ENCODE measurements at places on chromosomes 2 and 18. TPM values are rescaled to one million over a fixed set of nuclear protein-coding genes. Genes with fewer than 3 reads are reported as not detected.

- no peaks in the 10 kb centered on the region for H3K4me1 ChIP-seq
- DNase-seq = no peak
- no peak overlapping the region for H3K4me3 ChIP-seq
- no peaks in the 10 kb centered on the region for H3K27me3 ChIP-seq
- no peak overlapping the region for H3K27ac ChIP-seq
Observed at GRCh38 chr2:68320118-68320641, 431 bp upstream of the CNRIP1 start.

DNA sequence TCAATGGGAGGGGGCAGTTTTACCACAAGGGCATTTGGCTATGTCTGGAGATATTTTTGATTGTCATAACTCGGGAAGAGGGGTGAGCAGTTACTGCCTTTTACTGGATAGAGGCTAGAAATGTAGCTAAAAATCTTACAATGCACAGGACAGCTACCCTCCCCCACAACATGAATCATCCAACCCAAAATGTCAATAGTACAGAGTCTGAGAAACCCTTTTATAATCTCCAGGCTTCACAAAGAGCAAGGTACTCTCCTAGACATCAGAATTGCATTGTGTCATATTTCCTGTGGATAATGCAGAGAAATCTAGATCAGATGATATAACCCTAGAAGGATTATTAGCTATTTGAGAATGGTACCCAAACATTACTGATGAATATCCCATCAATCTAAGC, 277.1 kb upstream of the NRP2 start:
- no peak for DNase-seq
- peaks cover 5% of the 10 kb centered on the region for H3K27me3 ChIP-seq
- no peak overlapping the region for H3K4me3 ChIP-seq
- no peak overlapping the region for H3K27ac ChIP-seq
- H3K36me3 ChIP-seq = no peaks in the 10 kb centered on the region

DNA sequence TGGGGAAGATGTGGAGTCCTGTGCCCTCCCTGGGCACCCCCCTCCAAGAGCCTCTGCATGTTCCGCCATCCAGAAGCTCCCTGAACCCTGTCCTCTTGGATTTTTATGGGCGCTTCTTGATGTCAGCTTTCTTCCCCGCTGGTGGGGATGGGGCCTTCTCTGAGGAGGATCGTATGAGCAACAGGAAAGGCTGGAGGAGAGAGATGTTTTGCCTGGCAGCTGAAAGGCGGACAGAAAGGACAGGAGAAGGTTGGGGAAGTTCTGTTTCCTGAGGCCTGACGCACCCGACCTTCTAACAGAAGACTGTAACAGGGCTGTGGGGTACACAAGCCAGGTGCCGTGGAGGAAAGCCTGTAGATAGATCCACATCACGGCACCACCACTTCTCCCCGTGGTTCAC, 238.8 kb downstream of the LDLRAD4 start:
- no peaks in the 10 kb centered on the region for H3K36me3 ChIP-seq
- no peak overlapping the region for H3K27ac ChIP-seq
- no peak overlapping the region for H3K4me3 ChIP-seq
- DNase-seq = no peak
- no peaks in the 10 kb centered on the region for H3K4me1 ChIP-seq
- no peaks in the 10 kb centered on the region for H3K27me3 ChIP-seq

GRCh38 chr2:197191177-197191939, 119.2 kb downstream of the ANKRD44 start:
- H3K36me3 ChIP-seq = no peaks in the 10 kb centered on the region
- no peak overlapping the region for H3K4me3 ChIP-seq
- no peaks in the 10 kb centered on the region for H3K4me1 ChIP-seq
- peak; percentile 31 for DNase-seq
- H3K27me3 ChIP-seq = no peaks in the 10 kb centered on the region

GRCh38 chr2:127465258-127465657, 47.0 kb downstream of the PROC start:
- no peaks in the 10 kb centered on the region for H3K4me1 ChIP-seq
- no peaks in the 10 kb centered on the region for H3K27me3 ChIP-seq
- no peak overlapping the region for H3K27ac ChIP-seq
- DNase-seq = no peak
- no peak overlapping the region for H3K4me3 ChIP-seq

- DNase-seq = no peak
- no peak overlapping the region for H3K27ac ChIP-seq
- no peak overlapping the region for H3K4me3 ChIP-seq
- H3K4me1 ChIP-seq = no peaks in the 10 kb centered on the region
- no peaks in the 10 kb centered on the region for H3K36me3 ChIP-seq
Observed at GRCh38 chr2:118983133-118983532, 41.1 kb downstream of the MARCO start.

- H3K4me1 ChIP-seq = no peaks in the 10 kb centered on the region
- H3K4me3 ChIP-seq = no peak overlapping the region
- DNase-seq = no peak
- H3K27ac ChIP-seq = no peak overlapping the region
- no peaks in the 10 kb centered on the region for H3K36me3 ChIP-seq
- no peaks in the 10 kb centered on the region for H3K27me3 ChIP-seq
Observed at GRCh38 chr2:74291886-74292621, 51.2 kb downstream of the SLC4A5 start.

GRCh38 chr2:171081649-171082111, 79.0 kb downstream of the TLK1 start:
- H3K27me3 ChIP-seq = no peaks in the 10 kb centered on the region
- H3K27ac ChIP-seq = no peak overlapping the region
- no peaks in the 10 kb centered on the region for H3K4me1 ChIP-seq

GRCh38 chr2:197877038-197877437, 72.6 kb downstream of the PLCL1 start:
- H3K4me1 ChIP-seq = no peaks in the 10 kb centered on the region
- 0 out of 2 replicates have a peak, but pooled peaks cover 8% of the 10 kb centered on the region for H3K27me3 ChIP-seq
- DNase-seq = no peak
- no peaks in the 10 kb centered on the region for H3K36me3 ChIP-seq

GRCh38 chr2:235613649-235614048, 119.8 kb downstream of the AGAP1 start:
- DNase-seq = no peak
- H3K4me1 ChIP-seq = no peaks in the 10 kb centered on the region
- H3K36me3 ChIP-seq = no peaks in the 10 kb centered on the region
- no peaks in the 10 kb centered on the region for H3K27me3 ChIP-seq

DNA sequence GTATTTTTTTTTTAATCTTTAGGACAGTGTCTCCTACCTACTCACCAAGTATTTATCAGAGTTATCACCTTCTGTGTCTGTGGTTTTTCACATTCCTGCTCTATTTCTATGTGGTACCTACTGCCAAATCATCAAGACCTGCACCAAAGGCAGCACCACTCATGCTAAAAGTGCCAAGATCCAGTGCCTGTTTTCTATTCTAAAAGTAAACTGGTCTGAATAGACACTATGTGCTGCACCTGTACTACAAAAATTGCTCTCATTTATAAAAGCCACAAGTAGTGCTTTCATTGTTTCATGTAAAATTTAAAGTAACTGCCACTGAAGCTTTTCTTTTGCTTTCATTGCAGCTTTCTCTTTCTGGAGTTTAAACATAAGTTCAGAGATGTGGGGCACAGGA, 103.9 kb upstream of the GULP1 start:
- H3K27me3 ChIP-seq = no peaks in the 10 kb centered on the region
- no peak overlapping the region for H3K27ac ChIP-seq
- no peak for DNase-seq
- H3K4me1 ChIP-seq = no peaks in the 10 kb centered on the region
- no peak overlapping the region for H3K4me3 ChIP-seq

TMEM131 gene
- total RNA-seq = 51.5 TPM

RIT2 gene
- total RNA-seq = not detected

DUSP11 gene
- total RNA-seq = 22.9 TPM

C18orf32 gene
- total RNA-seq = 35.0 TPM

SERPINB12 gene
- total RNA-seq = not detected

COL5A2 gene
- total RNA-seq = 2.3 TPM

RAB6C gene
- not detected for total RNA-seq

TXNDC2 gene
- total RNA-seq = 0.12 TPM

LGALSL gene
- 14.2 TPM for total RNA-seq

KLHL14 gene
- not detected for total RNA-seq

RAB11FIP5 gene
- total RNA-seq = 20.8 TPM

CD8B gene
- 0.47 TPM for total RNA-seq

WNT6 gene
- total RNA-seq = 1.4 TPM

NEB gene
- total RNA-seq = 0.34 TPM

GALM gene
- total RNA-seq = 10.2 TPM

HOXD10 gene
- not detected for total RNA-seq

GPR17 gene
- total RNA-seq = not detected

CCDC178 gene
- total RNA-seq = not detected
